ENCODE measurements at places on chromosomes 7 and 10.

DNA sequence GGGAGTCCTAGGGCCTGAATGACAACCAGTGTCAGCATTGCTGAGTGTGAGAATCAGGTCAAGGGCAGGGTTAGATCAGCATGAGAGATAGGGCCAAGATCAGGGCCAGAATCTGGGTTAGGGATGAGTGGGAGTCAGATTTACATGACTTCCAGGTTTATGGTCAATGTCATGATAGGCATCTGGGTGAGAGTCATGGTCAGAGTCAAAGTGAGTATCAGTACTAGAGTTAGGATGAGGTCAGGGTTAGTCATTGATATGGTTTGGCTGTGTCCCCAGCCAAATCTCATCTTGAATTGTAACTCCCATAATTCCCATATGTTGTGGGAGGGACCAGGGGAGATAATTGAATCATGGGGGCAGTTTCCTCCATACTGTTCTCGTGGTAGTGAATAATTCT is 12.3 kb downstream of the MRPS24 start:
- peak; percentile 33 for DNase-seq

DNA sequence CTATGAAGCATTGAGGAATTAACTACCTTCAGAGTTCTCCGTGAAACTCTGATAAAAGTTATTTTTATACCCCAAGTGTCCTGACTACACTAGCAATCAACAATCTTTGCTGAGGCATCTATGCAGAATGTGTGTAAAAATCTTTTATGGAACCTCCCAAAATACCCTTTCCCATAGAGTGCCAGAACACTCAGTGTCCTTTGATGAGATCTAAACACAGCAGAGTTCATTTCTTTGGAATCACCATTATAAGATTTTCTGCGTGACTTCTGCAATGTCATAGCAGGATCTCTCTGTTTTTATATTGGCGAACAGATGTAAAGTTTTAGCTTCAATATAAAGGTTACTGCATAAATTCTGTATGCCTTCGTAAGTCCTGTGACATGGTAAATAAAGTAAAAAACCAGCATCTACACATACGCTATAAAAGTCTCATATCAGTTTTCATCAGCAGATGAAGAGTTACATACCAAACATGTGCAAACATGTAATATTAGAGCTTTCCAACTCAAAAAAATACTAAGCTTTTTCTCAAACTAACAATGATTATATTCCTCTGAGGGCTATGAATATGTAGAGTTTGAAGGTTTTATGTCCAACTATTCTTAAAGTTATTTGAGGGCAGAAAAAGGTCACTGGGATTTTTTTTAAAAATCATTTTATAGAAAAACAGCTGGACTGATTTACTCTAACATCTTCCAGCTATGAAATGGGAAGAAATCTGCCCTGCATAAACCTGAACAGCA is 67.2 kb downstream of the SKIDA1 start:
- DNase-seq, result no peak

- no peak for DNase-seq
Observed at GRCh38 chr10:129755158-129755591, 208.9 kb downstream of the EBF3 start.

- no peak for DNase-seq
Observed at GRCh38 chr10:35347899-35348608, 11.7 kb downstream of the CCNY start.

DNA sequence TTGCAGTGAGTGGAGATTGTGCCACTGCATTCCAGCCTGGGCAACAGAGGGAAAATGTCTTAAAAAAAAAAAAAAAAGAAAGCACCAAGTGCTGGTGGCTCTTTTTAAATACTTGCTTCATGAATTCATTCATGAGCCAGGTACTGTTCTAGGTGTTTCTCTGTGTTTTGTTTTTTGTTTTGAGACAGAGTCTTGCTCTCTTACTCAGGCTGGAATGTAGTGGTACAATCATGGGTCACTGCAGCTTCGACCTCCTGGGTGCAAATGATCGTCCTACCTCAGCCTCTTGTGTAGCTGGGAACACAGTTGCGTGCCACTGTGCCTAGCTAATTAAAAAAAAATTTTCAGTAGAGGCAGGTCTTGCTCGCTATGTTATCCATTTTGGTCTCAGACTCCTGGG is 5.3 kb downstream of the STOX1 start:
- DNase-seq, result no peak

GRCh38 chr10:127563718-127564553 is 14.8 kb downstream of the NPS start:
- peak; percentile 48 for DNase-seq

Measured in activated T-cell treated with anti-CD3 and anti-CD28 coated beads, Interleukin-2, amount 50 U/mL, for 48 hours (primary cell).